ENCODE measurements at places on chromosomes 3 and 15.

DNA sequence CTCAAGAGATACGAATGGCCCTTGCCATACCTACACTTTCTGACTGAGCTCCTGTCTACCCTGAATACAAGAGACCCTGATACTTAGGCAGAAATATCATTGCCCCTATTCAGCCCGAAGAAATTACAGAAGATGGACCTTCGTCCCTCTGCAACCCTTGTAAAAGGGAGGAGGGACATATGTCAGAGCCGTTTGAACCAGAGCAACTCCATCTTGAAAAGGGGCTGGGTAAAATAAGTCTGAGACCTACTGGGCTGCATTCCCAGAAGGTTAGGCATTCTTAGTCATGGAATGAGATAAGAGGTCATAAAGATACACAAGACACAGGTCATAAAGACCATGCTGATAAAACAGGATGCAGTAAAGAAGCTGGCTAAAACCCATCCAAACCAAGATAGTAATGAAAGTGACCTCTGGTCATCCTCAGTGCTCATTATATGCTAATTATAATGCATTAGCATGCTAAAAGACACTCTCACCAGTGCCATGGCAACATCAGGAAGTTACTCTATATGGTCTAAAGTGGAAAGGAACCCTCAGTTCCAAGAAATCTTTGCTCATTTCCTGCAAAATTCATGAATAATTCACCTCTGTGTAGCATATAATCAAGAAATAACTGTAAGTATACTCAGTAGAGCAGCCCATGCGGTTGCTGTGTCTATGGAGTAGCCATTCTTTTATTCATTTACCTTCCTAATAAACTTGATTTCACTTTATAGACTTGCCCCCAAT lies 49.7 kb upstream of the GPD1L start:
- no peak for DNase-seq

DNA sequence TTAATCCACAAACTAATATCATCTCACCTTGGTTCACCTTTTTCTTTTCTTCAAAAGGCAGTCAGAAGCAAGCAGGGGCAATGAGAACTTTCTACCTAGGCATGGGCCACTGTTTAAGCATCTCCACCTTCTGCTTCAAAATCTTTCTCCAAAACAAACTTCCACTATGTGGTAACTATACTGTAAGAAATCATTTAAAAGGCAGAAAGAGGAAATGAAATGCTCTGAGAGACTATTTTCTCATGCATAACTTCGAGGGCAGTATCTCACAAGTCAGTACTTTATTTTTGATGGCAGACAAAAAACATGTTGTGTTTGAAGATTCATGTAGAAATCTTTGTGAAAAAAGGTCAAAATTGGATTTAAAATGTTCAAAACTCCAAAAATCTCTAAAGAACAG lies 419.7 kb downstream of the ZBTB20 start:
- DNase-seq, result no peak

- peak; percentile 44 for DNase-seq
Observed at GRCh38 chr3:127172211-127172610, 20.7 kb upstream of the PRR23E start.

- no peak for DNase-seq
Observed at GRCh38 chr3:30623351-30623750, 16.9 kb downstream of the TGFBR2 start.

GRCh38 chr15:27509014-27509413 lies 538.0 kb downstream of the GABRG3 start:
- no peak for DNase-seq

DNA sequence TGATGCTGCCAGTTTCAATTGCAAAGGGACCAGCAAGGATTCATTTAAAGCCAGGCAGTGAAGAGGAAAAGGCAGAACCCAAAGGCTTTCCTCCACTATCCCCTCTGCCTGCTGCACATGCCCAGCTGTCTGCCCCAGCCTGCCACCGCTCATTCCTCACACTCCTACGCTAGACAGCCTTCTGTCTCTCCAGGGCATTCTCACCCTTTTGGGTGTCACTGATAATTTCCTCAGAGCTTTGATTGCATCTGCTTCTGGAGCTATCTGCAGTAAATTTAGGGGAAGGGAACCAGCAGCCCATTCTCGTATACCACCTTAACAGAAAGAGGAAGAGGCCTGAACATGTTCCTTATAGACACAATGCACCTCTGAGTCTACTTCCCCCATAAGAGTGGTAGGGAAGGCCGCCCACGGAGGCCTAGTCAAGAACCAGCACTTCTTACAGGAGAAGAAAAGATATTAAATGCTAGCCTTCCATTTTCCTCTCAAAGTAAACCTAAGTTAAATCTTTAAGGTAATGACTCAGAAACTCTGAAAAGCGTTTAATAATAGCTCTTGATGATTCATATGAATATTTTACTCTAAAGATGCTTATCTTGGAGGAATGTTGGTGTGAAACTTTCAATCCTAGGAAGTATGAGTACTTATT lies 20.9 kb downstream of the NUDT16 start:
- no peak for DNase-seq

- peak; percentile 5 for DNase-seq
Observed at GRCh38 chr3:126389112-126389793, 5.5 kb upstream of the CFAP100 start.

DNA sequence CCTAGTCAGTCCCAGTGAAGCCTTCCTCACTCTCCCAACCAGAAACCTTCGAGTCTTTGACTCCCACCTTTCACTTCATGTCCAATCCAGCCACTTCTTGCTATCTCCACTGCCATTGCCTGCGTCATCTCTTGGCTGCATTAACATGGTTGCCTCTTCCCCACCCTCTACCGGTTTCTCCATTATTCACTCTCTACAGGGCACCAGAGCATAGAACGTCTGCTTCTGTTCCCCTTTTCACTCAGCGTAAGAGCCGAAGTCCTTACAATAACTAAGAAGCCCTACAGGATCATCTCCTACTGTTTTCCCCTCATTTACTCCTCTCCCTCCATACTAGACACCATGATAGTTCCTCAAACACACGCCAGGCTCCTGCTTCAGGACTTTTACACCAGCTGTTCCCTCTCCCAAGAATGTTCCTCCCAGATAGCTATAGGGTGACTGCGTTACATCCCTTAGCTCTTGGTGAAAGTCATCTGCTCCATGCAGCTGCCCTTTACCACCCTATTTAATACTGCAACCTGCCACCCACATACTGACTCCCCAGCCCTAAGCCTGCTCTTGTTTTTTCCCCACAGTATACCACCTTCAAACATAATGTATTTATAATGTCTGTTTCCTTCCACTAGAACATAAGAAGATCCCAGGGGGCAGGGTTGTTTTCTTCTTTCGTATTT lies 30.9 kb downstream of the RCN2 start:
- no peak for DNase-seq

DNA sequence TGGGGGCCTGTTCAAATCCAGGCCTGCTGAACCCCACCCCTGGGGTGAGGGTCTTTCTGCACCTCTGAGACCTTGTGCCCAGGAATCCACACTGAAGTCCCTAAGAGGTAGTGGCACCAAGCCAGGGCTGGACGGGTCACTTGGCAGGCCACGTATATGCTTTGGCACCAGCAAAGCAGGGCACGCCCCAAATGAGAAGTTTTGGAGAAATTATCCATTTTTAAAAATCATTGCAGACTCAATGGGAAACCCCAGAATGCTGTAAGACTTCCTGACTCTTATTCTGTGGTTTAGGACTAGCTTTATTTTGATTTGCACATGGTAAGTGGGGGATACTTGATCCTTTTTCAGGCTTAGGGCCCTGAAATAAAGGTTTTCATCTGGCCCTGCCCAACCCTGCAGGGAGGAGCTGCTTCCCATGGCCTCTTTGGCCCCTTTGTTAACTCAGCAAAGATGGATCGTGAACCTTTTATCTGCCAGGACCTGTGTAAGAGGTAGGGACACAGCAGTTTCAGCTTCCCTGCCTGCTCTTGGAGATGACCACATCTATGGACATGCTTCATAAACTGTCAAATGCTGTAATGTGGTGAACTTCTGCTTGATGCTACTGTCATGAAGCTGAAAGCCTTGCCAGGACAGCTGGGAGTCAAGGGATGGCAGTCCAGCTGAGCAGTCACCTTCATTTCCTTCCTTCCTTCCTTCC lies 88.0 kb downstream of the HMG20A start:
- peak; percentile 5 for DNase-seq

GRCh38 chr15:80323285-80323684 lies 71.3 kb upstream of the CTXND1 start:
- no peak for DNase-seq

GRCh38 chr15:61921093-61921492 lies 139.2 kb downstream of the VPS13C start:
- no peak for DNase-seq

DNA sequence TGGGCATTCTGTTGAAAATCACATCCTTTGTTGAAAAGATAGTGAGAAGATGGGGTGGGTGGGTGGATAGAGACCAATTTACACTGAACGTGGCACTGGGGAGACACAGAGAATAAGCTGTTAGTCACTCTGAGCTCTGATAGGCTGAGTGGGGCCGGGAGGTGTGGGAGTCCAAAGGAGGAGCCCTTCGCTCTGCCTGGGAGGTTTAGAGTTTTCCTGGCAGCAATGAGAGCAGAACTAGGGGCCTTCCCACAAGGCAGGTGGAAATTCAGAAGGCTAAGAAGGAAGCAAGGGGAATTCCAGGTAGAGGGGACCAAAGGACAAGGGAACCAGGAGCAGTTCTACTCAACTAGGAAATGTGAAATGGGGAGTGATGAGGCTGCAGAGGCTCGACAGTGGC lies 272.7 kb downstream of the RPLP1 start:
- DNase-seq, result no peak

DNA sequence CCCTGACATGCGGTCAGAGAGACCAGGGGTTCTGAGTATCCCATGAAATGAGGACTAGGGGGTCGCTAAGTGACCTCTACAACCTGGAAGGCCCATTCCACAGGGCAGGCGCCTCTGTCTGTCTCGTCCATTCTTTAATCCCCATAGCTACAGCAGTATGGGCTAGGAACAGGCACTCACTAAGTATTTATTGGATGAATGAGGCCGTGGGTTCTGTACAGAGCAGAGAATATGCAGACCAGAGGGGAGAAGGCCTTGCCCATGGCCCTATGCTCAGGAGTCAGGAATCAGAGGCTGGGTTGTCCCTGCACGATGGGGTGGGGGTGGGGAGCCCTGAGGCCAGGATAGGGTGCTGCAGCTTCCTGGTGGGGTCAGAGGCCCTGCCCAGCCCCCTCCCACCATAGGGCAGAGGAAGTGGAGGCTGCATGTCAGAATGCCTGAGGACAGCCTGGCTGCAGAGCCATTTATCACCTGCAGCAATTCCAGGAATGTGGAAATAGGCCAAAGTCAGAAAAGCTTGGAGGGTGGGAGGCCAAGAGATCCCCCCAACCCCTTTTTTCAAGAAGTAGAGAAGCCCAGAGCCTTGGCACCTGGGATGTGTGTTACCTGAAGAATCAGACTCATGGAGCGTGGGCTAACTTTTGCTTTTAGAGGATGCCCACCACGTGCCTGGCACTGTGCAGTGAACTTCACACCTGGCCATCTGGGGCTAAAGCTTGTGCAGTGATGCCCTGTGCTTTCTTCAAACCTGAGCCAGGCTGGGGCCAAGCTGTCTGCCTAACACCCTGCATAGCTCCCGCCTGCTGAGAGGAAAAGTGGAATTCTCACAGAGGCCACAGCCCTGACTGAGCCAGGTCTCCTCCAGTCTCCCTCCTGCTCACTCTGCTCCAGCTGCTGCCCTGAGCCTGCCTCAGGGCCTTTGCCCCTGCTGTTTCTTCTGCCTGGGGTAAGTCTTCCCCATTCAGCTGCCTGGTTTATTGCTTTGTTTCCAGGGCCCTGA lies 109.4 kb downstream of the WNT7A start:
- no peak for DNase-seq

DNA sequence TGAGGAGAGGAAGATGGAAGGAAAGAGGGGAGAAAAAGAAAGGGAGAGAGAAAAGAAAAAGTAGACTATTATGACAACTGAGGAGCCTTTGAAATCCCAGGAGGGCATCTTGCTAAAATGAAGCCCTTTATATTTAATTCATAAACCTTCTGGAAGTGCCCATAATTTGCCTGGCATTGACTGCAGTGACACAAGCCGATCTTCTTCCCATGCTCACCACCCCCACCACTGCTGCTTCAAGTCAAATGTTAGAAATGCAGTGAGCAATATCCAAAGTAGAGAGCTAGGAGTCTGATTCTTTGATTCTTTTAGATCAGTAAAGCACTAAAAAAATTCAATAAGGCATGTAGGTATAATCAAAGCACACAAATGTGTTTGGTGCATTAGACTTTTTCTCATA lies 138.7 kb upstream of the SNTN start:
- DNase-seq, result no peak

DNA sequence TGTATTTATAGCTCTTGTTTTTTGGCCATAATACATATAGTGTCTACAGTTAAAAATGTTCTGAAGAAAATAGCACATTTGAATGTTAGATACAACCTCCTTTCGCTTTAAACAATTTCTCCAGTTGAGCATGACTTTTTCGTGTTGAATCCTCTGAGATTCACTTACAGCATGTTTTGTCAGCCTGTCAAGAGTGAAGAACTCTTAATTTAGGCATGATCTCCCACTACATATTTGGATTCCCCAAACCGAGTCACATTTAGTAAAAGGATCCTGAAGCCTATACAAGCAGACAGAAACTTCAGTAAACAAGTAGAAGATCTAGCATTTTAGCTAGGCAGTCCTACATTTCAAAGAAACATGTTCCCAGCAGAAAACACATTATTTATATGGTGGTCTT lies 796.6 kb downstream of the MCTP2 start:
- no peak for DNase-seq

- no peak for DNase-seq
Observed at GRCh38 chr3:10085738-10086137, 22.3 kb downstream of the FANCD2OS start.

DNA sequence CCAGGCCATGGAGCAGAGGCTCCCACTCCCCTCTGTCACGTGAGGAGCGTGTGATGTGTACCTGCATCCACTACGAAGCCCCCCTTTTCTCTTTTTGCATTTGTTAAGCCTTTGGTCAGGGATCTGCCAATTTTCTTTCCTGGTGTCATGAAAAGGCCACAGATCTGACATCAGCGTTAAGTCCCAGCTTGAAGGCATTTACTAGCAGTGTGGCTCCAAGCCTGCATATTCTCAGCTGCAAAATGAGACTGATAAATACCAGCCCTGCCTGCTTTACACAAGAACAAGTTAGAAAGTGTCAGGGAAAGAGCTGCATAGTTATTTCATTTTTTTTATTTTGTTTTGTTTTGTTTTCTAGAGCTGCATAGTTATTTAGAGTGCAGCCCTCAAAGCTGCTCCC lies 2.3 kb upstream of the ANKRD63 start:
- no peak for DNase-seq

GRCh38 chr3:65664931-65665330 lies 373.8 kb downstream of the MAGI1 start:
- DNase-seq, result no peak

GRCh38 chr3:128994581-128995546 lies 988 bp upstream of the CFAP92 start:
- DNase-seq, result no peak

- no peak for DNase-seq
Observed at GRCh38 chr15:31487811-31488436, 161.3 kb downstream of the KLF13 start.

DNA sequence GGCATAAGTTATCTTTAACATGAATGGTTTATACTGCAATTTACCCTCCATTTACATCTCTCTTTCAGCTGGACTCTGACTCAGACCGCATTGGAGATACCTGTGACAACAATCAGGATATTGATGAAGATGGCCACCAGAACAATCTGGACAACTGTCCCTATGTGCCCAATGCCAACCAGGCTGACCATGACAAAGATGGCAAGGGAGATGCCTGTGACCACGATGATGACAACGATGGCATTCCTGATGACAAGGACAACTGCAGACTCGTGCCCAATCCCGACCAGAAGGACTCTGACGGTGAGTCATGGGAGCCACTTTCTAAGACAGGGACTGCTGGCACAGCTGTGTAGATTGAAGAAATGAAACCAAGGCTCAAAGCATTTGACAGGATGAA lies 11.6 kb downstream of the THBS1 start:
- DNase-seq, result no peak

- DNase-seq, result no peak
Observed at GRCh38 chr3:161217496-161217895, 3.6 kb upstream of the NMD3 start.

Data from DMS79 treated with DMSO at 0.1 percent for 48 hours (cell line).